ENCODE measurements at places on chromosomes 3 and 15.

DNA sequence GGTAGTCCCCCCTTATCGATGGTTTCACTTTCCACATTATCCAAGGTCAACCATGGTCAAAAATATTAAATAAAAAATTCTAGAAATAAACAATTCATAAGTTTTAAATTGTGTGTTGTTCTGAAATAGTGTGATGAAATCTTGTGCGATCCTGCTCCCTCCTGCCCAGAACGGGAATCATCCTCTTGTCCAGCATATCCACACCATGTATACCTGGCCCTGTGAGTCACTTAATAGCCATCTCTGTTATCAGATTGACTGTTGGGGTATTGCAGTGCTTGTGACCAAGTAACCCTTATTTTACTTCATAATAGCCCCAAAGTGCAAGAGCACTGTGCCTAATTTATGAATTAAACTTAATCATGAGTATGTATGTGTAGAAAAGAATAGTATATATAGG lies 19.1 kb downstream of the FAM81A start:
- no peak for DNase-seq

GRCh38 chr3:72548461-72548860 lies 299.8 kb downstream of the SHQ1 start:
- DNase-seq, result no peak

GRCh38 chr3:152574461-152575079 lies 260.4 kb upstream of the P2RY1 start:
- DNase-seq, result peak; percentile 48

DNA sequence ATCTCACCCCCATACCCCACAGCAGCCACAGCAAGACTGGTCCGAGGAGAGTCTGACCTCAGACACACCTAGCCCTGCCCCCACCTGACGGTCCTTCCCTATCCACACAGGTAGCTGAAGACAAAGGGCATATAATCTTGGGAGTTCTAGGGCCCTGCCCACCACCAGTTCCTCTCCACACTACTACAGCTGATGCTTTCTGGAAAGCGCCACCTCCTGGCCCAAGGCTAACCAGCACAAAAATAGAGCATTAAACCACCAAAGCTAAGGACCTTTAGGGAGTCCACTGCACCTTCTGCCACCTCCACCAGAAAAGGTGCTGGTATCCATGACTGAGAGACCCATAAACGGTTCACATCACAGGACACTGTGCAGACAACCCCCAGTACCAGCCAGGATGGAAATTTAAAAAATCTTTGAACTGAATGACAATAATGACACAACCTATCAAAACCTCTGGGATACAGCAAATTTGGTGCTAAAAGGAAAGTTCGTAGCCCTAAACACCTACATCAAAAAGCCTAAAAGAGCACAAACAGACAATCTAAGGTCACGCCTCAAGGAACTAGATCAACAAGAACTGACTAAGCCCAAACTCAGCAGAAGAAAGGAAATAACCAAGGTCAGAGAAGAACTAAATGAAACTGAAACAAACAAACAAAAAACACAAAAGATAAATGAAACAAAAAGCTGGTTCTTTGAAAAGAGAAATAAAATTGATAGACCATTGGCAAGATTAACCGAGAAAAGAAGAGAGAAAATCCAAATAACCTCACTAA lies 122.1 kb upstream of the TPRG1 start:
- DNase-seq, result no peak

- no peak for DNase-seq
Observed at GRCh38 chr3:166575161-166575560, 737.9 kb upstream of the BCHE start.

GRCh38 chr3:10976770-10977169 lies 15.8 kb upstream of the SLC6A1 start:
- DNase-seq, result no peak

DNA sequence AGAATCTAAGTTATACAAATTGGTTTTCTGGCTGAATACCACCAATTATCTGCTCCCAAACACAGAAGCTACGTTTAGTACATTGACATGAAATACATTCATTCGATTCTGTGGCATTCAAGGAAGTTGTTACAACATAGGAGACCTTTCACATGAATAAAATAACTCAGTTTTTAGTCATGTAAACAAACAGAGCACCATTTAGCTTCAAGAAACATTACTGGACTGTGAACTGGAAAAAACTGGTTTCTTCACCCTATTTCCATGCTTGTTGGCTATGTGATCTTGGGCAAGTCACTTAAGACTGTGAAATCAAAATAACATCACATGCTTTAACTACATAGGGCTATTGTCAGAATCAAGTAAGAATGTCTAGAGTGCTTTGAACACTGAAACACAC lies 46.2 kb downstream of the NRG4 start:
- no peak for DNase-seq

DNA sequence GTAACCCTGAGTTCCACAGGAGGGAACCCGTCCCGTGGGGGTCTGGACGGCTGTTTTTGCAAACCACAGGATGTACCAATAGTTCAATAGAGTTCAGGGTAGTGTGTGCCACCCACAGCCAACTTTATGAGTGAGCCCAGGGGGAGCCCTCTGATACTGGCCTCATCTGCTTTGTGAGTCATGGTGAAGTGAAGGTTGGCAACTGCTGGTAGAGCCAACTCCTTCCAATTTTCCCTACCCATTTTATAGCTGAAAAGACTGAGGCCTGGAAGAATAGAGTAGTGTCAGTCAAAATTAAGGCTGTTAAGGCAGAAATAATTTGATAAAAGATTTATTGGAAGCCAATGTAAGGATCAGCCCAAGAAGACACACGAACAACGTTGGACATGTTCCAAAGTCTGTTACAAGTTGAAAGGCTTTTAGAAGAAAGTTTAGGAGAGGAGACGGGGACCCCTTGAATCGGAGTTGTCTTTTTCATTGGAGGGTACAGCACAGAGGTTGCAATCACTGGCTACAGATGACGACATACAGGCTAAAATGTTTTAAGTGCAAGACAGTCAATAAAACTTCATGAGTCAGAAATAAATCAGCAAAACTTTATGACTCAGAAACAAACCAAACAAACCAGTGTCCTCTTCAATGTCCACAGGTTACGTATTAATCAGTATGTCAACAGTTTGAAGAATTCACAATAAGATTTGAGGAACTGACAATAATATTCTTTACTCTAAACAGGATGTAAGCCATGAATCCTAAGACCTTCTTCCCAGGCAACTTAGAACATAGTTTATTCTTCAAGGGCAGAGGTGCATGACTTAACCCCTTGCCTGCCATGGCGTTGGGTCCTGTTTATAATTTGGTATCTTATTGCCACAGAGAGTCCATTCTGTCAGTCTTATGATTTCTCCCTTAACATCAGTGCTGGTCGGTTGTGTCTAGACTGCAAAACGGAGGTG lies 62.9 kb upstream of the NR2E3 start:
- DNase-seq, result no peak

- no peak for DNase-seq
Observed at GRCh38 chr15:42154956-42155355, 1.5 kb downstream of the PLA2G4F start.

DNA sequence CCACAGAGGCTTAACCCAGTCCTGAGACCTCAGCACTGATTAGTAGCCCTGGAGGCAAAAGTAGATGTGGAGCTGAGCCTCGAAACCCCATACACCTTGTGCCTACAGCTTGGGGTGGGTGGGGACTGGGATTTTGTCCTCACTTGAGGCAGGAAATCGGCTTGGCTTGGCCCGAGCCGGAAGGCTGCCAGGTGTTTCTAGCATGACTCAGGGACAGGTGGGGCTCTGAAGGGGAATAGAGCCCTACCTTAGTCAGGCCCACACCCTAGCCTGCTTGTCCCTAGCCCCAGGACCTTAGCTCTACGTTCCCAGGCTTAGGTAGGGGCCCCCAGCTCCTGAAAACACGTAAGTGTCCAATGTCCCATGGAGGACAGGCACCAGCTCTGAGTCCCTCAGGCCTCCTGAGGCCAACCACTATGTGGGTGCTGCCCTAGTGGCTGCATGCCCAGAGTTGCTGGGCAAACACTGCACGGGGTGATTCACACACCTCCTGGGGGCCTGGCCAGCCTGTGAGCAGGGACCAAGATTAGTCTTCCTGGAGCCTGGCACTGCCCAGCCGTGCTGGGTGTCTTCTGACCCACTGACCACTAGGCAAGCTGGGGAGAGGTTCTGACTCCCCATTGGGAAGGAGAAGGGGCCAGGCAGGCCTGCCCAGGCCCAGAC lies 3.1 kb downstream of the MST1R start:
- DNase-seq, result no peak

DNA sequence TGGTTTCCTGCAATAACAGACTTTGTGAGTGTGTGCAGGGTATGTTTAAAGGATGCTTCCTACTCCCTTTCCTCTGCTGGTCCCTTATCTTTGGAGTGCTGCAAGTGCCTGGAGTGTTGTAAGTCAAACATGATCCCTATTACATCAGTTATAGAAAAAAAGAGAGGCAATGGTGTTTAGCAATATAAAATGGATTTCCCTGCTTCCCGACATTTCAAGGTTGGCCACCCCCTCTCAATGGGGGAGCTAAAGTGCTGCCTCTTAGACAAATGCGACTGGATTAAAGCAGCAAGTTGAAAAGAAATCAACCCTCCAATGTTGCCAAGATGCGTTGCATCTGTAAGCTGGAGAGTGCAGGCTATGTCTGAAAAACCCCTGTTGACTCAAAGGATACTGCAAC lies 203.1 kb upstream of the WNT5A start:
- DNase-seq, result no peak

- no peak for DNase-seq
Observed at GRCh38 chr3:120451272-120451761, 525 bp upstream of the FSTL1 start.

DNA sequence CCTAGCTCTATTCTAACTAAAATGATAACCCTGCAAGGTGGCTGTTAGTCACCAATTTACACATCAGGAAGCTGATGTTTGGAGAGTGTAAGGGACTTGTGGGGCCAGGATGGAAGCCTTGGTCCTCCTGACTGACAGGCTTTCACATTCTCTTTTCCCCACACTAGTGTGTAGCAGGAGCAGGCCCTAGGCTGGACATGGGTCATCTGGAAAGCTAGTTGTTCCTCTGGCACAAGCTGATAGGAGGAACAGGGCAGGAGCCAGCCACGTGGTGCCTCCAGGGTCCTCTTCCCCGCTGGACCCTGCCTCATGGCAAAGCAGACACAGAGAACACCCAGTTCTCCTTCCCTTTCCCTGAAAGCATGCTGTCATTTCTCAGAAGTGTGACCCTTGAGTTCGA lies 18.1 kb upstream of the RBSN start:
- DNase-seq, result no peak

DNA sequence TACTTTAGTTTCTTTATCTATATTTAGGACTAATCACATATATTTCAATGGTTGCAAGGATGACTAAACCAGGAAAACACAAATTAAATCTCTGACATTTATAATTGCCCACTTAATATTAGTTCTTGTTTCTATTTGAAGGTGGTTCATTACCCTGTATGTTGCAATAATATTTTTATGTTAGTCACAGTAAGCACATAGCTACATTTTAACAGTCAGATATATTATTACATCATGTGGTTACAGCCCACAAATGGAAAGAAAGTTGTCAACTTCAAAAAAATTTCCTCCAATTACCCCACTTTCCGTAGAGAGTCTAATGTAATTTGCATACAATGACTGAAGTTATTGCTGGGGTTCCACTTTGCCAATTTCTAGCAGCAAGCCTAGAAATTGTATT lies 114.6 kb downstream of the TUSC7 start:
- DNase-seq, result no peak

GRCh38 chr3:70078778-70079177 lies 79.2 kb downstream of the SAMMSON start:
- no peak for DNase-seq

DNA sequence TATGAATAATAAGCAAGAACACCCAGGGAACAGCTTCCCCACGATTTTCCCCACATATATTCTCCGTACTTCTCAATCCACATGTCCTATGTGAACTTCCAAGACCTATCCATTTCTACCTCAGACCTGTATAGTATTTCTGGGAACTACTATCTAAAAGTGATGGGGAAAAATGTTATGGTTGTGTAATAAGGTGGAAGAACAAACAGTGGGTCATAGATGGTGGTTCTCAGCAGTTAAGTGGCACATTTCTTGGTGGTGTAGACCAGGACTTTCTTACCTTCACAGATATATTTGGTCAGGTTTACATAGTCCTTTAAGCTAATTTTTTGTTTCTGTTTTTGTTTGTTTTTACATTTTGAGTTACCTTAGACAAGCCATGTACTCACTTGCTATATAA lies 675.1 kb downstream of the GBE1 start:
- no peak for DNase-seq

- DNase-seq, result peak; percentile 30
Observed at GRCh38 chr3:153026026-153026425, 136.0 kb upstream of the RAP2B start.

GRCh38 chr3:46558184-46559043 lies 7.7 kb downstream of the LRRC2 start:
- peak; percentile 81 for DNase-seq

GRCh38 chr3:57627976-57628375 lies 30.8 kb upstream of the ARF4 start:
- DNase-seq, result no peak

GRCh38 chr3:37556789-37557301 lies 304.8 kb upstream of the CTDSPL start:
- no peak for DNase-seq

- peak; percentile 58 for DNase-seq
Observed at GRCh38 chr15:89315375-89315929, 19.2 kb downstream of the POLG start.

DNA sequence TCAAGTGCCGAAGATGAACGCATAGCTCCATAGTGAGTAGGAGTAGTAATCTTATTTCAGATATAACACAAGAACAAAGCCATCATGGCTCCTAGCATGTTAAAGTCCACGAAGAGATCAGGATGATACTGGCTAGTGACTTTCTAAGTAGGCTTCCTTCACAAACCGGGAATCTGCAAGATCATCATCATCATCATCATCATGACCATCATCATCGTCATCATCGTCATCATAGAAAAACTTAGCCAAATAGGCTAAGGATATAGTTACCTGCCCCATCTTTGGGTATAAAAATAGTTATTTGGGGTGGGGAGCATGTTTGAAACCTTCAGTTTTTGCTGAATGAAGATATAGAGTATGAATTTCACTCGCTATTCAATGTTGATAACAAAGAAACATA lies 57.9 kb downstream of the PYDC2 start:
- no peak for DNase-seq

DNA sequence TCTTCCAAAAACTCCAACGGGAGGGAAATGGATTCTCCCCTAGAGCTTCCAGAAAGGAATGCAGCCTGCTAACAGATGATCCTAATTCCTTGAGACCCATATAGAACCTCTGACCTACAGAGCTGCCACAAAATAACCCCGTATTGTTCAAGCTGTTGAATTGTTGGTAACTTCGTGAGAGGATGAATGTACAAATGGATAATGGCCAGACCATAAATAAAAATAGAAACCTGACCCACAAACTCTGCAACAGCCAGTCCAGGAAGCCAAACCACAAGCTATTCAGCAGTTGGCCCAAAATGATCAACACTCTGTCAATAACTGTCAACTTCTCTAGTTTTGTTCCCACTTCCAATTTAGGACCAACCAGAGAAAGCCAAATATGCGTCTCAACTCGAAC lies 414.0 kb upstream of the ZNF717 start:
- no peak for DNase-seq

DNA sequence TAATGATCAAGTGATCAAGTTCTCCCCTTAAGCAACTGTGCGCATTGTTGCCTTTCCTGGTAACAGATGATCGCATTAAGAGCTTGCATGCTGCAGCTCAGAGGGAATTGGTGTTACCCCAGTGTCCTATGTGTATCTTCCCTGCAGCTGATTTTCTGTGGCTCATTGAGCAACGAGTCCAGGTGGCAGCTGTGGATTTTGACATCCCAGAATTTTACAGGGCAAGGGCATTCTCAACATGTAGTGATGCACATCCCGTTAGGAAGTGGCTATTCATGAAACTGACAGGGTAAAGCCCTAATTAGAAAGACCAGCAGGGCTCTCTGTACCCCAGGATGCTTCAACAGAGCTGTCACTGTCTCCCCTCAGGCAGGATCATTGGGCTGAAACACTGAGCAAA lies 232.8 kb downstream of the AGBL1 start:
- no peak for DNase-seq

Data from dermis microvascular lymphatic vessel endothelial cell (primary cell).